ENCODE measurements at places on chromosomes 4 and X.
A peak's percentile ranks its signal among the peaks of the same experiment; 100 is the strongest.

DNA sequence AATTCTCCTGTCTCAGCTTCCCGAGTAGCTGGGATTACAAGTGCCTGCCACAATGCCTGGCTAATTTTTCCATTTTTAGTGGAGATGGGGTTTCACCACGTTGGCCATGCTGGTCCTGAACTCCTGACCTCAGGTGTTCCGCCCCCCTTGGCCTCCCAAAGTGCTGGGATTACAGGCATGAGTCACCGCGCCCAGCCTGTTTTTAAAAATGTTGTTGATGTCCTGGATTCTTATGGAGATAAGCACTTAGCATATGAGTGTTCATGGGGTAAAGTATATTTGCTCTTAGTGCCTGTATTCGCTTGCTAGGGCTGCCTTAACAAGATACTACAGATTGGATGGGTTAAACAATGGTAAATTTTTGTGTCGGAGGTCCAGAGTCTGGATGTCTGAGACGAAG, 91.7 kb downstream of the CEP44 start:
- no peak for DNase-seq

DNA sequence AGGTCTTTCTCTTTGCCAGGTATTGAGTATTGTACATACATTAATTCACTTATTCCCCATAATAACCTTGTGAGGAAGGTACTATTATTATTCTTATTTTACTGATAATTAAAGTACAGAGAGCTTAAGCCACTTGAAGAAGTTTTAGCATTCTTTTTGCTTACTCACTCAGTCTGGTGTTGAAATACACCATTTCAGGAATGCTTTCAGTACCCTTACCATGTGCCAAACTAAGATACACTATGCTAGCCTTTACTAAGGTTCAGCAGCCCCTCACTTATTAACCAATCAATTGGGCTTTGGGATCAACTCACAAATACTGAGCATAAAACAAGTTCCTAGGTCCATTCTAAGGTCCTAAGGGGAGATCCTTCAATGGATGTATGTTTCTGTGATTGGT, 179.0 kb upstream of the FGF13 start:
- no peak for DNase-seq

GRCh38 chr4:145623831-145624230, 4.6 kb downstream of the MMAA start:
- no peak for DNase-seq

DNA sequence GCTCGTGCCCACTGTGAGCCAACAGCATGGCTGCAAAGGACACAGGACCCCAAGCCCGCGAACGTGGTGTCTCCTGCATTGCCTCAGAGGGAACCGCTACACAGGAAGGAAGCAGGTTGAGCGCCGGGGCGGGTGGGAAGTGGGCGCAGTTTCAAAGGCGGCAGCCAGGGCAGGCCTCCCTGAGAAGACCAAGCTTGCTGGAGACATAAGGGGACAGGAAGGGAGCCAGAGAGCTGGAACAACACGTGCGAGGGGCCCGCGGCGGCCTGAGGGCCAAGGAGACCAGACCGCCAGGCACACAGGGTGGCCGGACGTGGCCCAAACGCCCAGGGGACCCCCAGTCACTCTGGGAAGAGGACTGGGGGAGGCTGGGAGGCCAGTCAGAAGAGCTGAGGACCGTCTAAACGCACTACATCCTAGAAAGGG, 32.0 kb downstream of the CTBP1 start:
- DNase-seq = peak; percentile 51

GRCh38 chr4:98262431-98262830, 1.2 kb downstream of the RAP1GDS1 start:
- DNase-seq = no peak

GRCh38 chrX:7119950-7120877, 27.3 kb upstream of the STS start:
- no peak for DNase-seq

DNA sequence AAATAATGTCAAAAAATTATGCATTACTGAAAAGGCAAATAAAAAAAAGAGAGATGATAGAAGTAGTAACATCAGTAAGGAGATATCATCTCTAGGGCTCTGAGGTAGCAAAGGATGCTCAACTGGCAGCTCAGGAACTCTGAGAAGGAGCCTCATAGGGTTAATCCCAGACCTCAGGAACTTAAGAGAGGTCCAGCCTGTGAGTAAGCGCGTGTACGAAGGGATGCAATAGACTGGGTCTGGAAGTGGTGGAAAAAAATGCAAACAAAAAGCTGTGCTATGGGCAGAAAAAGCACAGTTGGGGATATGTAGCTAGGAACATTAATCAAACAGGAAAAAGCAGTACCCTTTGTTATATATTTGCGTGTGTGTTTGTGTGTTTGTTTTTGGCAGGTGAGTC, 282.0 kb downstream of the GALNTL6 start:
- no peak for DNase-seq

- no peak for DNase-seq
These were observed 210.5 kb downstream of the PWWP3B start for GRCh38 chrX:106378616-106379015.

DNA sequence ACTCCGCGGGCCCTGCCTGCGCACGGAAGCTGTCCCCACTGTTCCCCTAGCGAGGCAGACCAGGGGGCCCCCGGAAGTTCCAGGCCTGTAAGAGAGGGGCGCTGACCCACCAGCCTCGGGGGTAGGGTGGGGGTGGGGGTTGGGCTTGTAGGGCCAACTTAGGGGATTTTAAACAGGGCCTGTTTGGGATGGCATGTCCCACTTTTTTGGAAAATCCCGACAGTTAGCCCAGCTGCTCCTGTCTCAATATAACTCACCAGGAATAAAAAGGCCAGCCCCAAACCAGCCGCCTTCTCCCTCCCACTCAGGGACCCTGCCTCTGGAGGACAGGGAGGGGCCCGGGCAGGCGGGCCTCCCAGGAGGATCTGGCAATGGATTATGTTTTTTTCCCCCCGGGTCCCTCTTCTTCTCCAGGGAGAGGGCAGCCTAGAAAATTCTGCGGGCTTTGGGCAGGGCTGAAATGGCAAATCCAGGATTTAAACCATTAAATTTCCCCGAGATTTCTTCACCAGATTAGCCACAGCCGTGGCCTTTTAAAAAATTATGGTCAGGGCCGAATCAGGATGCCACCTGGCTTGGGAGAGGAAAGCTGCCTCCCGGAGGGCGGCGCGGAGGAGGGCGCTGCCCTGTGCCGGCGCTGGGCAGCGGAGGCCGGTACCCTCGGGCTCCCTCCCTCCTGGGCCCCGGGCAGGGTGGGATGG, 957 bp downstream of the PPP2R2C start:
- DNase-seq = no peak

- DNase-seq = no peak
These were observed 417.4 kb downstream of the SPOCK3 start for GRCh38 chr4:166816890-166817289.

- DNase-seq = no peak
These were observed 19.4 kb downstream of the GAK start for GRCh38 chr4:912548-913279.

Data from stimulated activated CD4-positive, alpha-beta T cell treated with anti-CD3 and anti-CD28 coated beads, TNF-alpha, amount 100 ng/mL, for 1 hour (primary cell).